Activated CD4-positive, alpha-beta memory T cell treated with anti-CD3 and anti-CD28 coated beads, Interleukin-2, amount 10 ng/mL, durations not matched to agents 7 days and 5 days (primary cell): ENCODE measurements at places on chromosomes 12 and 14. TPM values are rescaled to one million over a fixed set of nuclear protein-coding genes. Genes with fewer than 3 reads are reported as not detected.

DNA sequence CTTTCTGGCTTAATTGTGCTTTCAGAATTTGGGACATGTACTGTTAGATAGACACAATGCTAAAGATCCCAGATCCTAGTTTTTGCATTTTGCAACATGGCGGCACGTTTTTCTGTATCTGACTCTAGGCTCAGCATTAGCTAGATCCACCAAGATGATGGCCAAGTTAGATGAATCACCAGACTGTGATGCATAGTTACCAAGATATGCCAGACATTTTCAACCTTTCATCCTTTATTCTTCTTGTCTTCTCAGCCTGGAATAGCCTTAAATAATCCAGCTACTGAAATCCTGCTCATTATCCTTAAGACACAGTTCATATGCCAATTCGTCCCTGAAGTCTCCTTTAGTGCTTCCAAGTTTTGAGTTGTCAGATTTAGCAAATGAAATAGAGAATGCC, 144.9 kb upstream of the CRY1 start:
- no peak for DNase-seq

DNA sequence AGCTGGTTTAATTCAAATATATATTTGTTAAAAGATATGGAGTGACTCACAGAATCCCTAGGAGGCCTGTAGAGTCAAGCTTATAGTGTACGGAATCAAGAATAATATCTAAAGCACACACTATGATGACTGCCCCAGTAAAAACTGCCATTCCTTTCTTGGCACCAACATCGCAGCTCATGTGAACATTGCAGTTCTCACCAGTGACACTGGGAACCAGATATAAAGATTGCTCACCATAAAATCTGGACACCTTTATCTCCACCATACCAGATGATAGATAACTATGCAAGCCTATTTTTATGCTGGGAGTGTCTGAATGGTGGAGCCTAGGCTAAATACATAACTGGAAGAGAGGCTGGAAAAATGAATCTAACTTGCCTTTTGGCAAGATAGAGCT, 463.9 kb upstream of the TBX3 start:
- no peak for DNase-seq

- no peak for DNase-seq
These were observed 42.6 kb upstream of the LIMA1 start for GRCh38 chr12:50325890-50326391.

- no peak for DNase-seq
These were observed 75.9 kb downstream of the CCDC92 start for GRCh38 chr12:123896767-123897166.

- DNase-seq: peak; percentile 47
These were observed 37.3 kb downstream of the LTBP2 start for GRCh38 chr14:74574706-74575105.

- peak; percentile 42 for DNase-seq
These were observed 6.4 kb downstream of the BCL11B start for GRCh38 chr14:99265571-99265970.

DNA sequence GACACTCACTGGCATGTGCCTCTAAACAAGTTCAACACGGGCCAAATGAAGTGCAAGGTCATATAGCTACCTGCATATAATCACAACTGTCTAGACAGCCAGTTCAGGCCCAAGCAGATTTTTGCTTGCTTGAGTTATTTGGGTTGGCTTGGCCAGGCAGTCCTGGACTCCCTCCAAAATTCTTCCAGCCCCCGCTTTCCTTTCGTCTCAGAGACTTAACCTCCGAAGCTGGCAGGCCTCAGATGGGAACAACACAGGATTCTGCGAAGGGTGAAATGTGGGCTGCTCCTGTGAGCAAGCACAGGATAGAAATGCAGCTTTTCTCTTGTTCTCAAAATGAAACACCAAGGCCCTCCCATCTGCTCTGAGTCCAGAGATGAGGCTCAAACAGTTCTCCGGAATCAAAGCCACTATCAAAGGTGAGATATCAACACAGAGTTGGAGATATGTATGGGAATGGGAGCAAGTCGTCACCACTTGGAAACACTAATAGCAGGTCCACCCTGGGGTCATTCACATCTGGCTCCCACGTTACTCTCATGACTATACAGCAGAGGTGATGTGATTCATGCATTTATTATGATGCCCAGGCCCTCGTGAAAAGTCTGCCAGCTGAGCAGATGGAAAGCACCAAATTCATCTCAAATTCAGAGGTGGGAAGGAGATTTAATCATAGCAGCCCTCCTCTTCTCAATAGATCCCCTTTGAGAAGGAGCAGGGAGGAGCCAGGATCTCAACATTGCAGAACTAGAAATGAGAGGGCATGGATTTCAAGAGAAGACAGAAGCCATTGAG, 389.8 kb downstream of the NUAK1 start:
- no peak for DNase-seq

Gene SLC17A8
- not detected for total RNA-seq

GRCh38 chr14:23557521-23557920, 1.4 kb downstream of the THTPA start:
- no peak for DNase-seq

DNA sequence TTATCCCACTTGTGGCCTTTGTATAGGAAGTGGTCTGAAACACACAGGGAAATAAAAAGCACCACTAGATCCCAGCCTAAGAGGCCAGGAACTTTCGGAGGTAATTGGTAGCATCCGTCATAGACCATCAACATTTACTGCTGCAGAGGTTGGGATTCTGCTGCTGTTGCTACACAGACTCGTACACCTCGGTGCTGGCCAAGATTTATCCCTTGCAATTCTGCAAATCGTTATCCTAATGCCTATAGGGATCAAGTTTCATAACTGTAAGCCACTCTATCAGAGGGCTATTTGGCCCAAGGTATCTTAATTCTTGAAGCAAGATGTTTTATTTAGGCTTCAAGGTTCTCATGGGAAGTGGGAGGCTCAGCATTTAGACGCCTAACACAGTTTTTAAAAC, 913.6 kb downstream of the GALC start:
- no peak for DNase-seq

Gene CIROP
- not detected for total RNA-seq

DNA sequence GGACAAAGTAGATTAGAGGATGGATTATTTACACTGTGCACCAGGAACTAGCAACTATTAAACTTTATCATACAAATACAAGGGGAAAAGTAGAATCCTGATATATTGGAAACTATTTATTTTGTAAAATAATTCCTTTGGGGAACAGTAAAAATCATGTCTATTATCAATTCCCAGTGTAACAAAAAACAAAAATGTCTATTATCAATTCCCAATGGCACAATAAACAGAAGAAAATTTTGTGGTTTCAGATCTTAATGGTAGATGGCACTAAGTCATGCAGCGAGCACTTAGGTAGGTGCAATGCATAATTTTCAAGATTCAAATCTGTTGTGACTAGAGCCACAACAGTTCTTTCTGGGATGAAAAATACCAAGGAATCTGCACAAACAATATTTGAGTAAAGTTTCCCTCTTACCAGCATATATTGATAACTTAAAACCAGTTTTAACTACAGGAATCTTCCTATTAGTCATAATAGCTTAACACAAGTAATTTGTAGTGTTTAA, 13.7 kb downstream of the CFL2 start:
- no peak for DNase-seq
